Left lung (tissue), 14 donors: ENCODE measurements at places on chromosomes 3 and 15. TPM values are rescaled to one million over a fixed set of nuclear protein-coding genes. Genes with fewer than 3 reads are reported as not detected.

- H3K27ac ChIP-seq, result peak overlapping the region; percentile 37
- no peak overlapping the region for H3K4me3 ChIP-seq
- no peaks in the 10 kb centered on the region for H3K27me3 ChIP-seq
- H3K36me3 ChIP-seq, result peaks cover 11% of the 10 kb centered on the region
- no peak for DNase-seq
Measured at GRCh38 chr15:90095521-90095959, 6.7 kb downstream of the IDH2 start.

The SLC24A5 gene
- total RNA-seq, result 6.5 TPM

The NPRL2 gene
- 18.7 TPM for total RNA-seq

GRCh38 chr15:85520650-85521049, 140.2 kb downstream of the AKAP13 start:
- no peak for DNase-seq
- no peak overlapping the region for H3K27ac ChIP-seq
- H3K36me3 ChIP-seq, result no peaks in the 10 kb centered on the region
- no peak overlapping the region for H3K4me3 ChIP-seq

- no peak for DNase-seq
- H3K27me3 ChIP-seq, result no peaks in the 10 kb centered on the region
- no peak overlapping the region for H3K4me3 ChIP-seq
- H3K27ac ChIP-seq, result no peak overlapping the region
- no peaks in the 10 kb centered on the region for H3K36me3 ChIP-seq
- H3K4me1 ChIP-seq, result no peaks in the 10 kb centered on the region
Measured at GRCh38 chr3:73549051-73549600, 75.6 kb downstream of the PDZRN3 start.

The RARRES1 gene
- 131 TPM for total RNA-seq

The SAXO2 gene
- 1.4 TPM for total RNA-seq

The SEMA3G gene
- 30.5 TPM for total RNA-seq

The PGBD4 gene
- total RNA-seq, result 1.1 TPM

GRCh38 chr3:181712226-181712552, 464 bp downstream of the SOX2 start:
- no peaks in the 10 kb centered on the region for H3K4me1 ChIP-seq
- H3K4me3 ChIP-seq, result peak overlapping the region; percentile 28
- H3K27me3 ChIP-seq, result peaks cover 99% of the 10 kb centered on the region
- H3K27ac ChIP-seq, result no peak overlapping the region
- H3K36me3 ChIP-seq, result no peaks in the 10 kb centered on the region

DNA sequence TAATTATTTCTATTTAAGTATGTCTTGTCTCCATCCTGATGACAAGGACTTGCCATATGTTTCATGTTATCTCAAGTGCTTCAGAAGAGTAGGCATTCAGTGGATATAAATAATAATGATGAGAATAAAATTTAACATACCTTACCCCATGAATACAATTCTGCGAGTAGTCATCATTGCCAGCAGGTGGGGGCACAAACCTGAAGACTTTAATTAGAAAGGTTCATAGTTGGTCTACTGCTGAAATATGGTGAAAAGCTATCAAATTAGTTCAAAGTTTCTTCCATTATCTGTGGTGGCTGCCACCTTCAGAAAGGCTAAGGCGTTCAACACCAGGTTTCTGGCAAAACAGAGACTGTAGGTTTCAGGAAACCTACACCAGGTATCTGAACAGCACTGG, 100.9 kb downstream of the P3H2 start:
- no peaks in the 10 kb centered on the region for H3K27me3 ChIP-seq
- H3K4me3 ChIP-seq, result no peak overlapping the region
- no peak for DNase-seq
- H3K4me1 ChIP-seq, result no peaks in the 10 kb centered on the region
- H3K36me3 ChIP-seq, result no peaks in the 10 kb centered on the region

DNA sequence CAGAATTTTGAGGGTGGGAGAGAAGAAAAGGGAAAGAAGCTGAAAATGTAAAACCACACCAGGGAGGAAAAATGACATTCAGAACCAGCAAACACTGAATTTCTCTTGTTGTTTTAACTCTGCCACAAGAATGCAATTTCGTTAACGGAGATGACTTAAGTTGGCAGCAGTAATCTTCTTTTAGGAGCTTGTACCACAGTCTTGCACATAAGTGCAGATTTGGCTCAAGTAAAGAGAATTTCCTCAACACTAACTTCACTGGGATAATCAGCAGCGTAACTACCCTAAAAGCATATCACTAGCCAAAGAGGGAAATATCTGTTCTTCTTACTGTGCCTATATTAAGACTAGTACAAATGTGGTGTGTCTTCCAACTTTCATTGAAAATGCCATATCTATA, 15.5 kb downstream of the GREM1 start:
- no peaks in the 10 kb centered on the region for H3K27me3 ChIP-seq
- no peaks in the 10 kb centered on the region for H3K4me1 ChIP-seq
- no peak for DNase-seq
- no peak overlapping the region for H3K27ac ChIP-seq
- H3K4me3 ChIP-seq, result no peak overlapping the region
- H3K36me3 ChIP-seq, result no peaks in the 10 kb centered on the region

The FGF12 gene
- 1.0 TPM for total RNA-seq

The ROPN1 gene
- total RNA-seq, result not detected

The PCCB gene
- total RNA-seq, result 44.7 TPM

The CLRN1 gene
- not detected for total RNA-seq

DNA sequence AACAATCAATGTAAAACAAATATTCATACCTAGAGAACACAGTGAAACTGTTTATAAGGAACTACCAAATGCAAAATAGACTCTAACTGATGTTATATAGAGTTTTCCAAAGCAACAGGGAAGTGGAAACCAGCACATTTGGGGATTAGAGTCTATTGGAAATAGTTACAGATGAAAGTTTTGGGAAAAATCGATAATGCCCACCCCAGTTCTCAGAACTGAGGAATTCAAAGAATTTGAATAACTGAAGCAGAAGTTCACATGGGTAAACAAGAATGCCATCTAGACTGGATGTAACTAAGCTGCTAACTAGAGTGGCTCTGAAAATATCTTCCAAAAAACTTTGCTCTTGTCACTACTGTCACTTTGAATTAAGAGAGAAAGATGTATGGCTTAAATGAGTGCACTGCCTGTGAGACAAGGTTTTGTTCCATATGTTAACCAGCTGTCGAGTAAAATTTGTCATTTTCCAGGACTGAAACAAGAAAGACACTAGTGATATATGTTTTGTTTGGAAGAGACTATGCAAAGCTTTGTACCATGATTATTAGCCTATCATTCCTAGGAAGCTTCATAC, 9.2 kb upstream of the DENND4A start:
- H3K27ac ChIP-seq, result no peak overlapping the region
- no peak overlapping the region for H3K4me3 ChIP-seq
- DNase-seq, result no peak
- H3K27me3 ChIP-seq, result no peaks in the 10 kb centered on the region
- H3K36me3 ChIP-seq, result no peaks in the 10 kb centered on the region

The SNTN gene
- total RNA-seq, result 9.6 TPM

GRCh38 chr15:99361545-99362185, 110.4 kb downstream of the LRRC28 start:
- no peaks in the 10 kb centered on the region for H3K4me1 ChIP-seq
- no peak overlapping the region for H3K27ac ChIP-seq
- DNase-seq, result no peak
- H3K36me3 ChIP-seq, result no peaks in the 10 kb centered on the region

- no peak overlapping the region for H3K4me3 ChIP-seq
- no peaks in the 10 kb centered on the region for H3K27me3 ChIP-seq
- no peak for DNase-seq
- H3K36me3 ChIP-seq, result no peaks in the 10 kb centered on the region
- no peaks in the 10 kb centered on the region for H3K4me1 ChIP-seq
Measured at GRCh38 chr15:100096248-100096600, 245.6 kb downstream of the ADAMTS17 start.

GRCh38 chr15:101063891-101064794, 145.0 kb downstream of the LRRK1 start:
- peaks cover 96% of the 10 kb centered on the region for H3K36me3 ChIP-seq
- no peak for DNase-seq
- H3K4me3 ChIP-seq, result no peak overlapping the region
- peaks cover 7% of the 10 kb centered on the region for H3K4me1 ChIP-seq
- H3K27me3 ChIP-seq, result no peaks in the 10 kb centered on the region
- H3K27ac ChIP-seq, result no peak overlapping the region

GRCh38 chr15:98282656-98283332, 322.3 kb downstream of the ARRDC4 start:
- H3K27ac ChIP-seq, result no peak overlapping the region
- no peaks in the 10 kb centered on the region for H3K27me3 ChIP-seq
- no peaks in the 10 kb centered on the region for H3K4me1 ChIP-seq
- H3K4me3 ChIP-seq, result no peak overlapping the region
- no peaks in the 10 kb centered on the region for H3K36me3 ChIP-seq
- DNase-seq, result no peak

DNA sequence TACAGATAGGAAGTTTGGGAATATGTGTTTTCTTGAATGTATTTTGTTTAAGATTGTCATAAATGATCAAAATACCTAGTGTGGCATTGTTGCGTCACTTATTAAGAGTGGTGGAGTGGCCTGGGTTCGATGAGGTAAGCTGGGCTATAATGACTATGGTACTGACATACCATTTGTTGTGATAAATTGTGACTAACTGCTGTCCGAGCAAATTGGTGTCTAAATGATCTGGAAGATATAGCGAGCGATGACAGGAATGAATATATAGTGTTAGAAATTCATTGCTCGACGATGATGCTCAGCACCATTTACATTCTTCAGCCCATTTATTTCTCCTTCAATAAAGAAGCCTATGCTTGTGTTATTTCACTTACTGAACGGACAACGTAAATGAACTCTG, 123.3 kb downstream of the MCTP2 start:
- no peak for DNase-seq
- no peak overlapping the region for H3K4me3 ChIP-seq
- H3K27me3 ChIP-seq, result no peaks in the 10 kb centered on the region
- H3K4me1 ChIP-seq, result no peaks in the 10 kb centered on the region
- no peak overlapping the region for H3K27ac ChIP-seq
- peaks cover 44% of the 10 kb centered on the region for H3K36me3 ChIP-seq

The XYLB gene
- 7.2 TPM for total RNA-seq

- H3K36me3 ChIP-seq, result no peaks in the 10 kb centered on the region
- peak within 1 kb of the TSS; percentile 67 for H3K4me3 ChIP-seq
Measured at GRCh38 chr15:63277038-63277892, at the start of gene APH1B. Gene APH1B, plus strand, starts transcription at chr15:63277605. Its CDS starts 19 bp downstream, at chr15:63277624.

The TMEM212 gene
- 2.3 TPM for total RNA-seq

The MYEF2 gene
- 19.7 TPM for total RNA-seq

DNA sequence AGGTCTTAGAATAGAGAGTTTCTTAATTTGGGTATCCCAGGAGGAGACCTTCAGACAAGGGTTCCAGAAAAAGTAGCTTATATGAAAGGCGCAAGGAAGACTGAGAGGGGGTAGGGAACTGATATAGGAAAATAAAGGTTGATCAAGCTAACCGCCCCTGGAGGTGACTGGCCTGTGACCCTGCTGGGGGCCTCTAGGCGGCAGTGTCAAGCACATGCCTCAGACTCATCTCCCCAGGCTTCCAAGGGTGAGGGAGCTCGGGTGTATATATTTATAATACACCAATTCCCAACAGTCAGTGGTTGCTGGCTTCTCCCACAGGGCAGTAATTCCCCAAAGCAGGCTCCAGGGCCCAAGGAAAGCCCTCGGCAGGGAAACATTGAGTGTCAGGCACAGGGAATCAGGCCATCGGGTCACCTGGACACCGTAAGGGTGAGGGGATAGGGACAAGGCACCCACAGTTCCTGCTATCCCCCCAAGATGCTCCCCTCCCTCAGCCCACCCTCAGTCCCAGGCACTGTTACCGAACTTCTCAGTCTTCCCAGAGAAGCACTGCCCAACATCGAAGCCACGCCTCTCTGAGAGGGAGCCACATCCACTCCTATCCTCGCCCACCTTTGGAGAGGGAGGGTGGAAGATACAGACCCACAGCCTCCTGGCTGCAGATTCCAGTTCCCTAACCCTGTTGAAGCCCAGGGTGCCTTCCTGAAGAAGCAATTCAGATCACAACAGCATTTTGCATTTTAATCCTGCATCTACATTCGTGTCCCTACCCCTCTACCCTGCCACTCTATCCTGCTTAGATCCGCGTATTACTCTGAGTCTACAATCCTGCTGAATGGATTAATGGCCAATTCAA, 19.5 kb upstream of the CAV3 start:
- DNase-seq, result no peak
- no peaks in the 10 kb centered on the region for H3K4me1 ChIP-seq
- H3K36me3 ChIP-seq, result no peaks in the 10 kb centered on the region
- H3K4me3 ChIP-seq, result no peak overlapping the region
- H3K27me3 ChIP-seq, result no peaks in the 10 kb centered on the region

The TMEM108 gene
- total RNA-seq, result 19.3 TPM

DNA sequence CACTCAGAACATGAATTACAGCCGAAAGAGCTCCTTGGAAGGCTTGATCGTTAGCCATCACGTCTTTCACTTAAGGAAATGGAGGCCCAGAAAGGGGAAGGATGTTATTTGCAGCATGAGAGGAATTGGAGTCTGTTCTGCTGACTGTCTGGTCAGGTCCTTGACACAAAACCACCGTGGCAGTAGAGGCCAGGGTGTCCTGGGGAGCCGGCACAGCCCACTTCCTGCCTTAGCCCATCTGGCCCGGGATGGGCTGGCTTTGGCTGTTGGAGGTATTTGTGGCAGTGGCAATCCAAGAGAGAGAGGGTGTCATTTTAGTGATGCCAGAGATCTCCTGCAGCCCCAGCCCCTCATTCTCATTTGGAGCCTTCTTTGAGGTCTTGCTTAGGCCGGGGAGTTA, 37.4 kb downstream of the ST6GAL1 start:
- DNase-seq, result no peak
- H3K27ac ChIP-seq, result peak overlapping the region; percentile 13
- H3K27me3 ChIP-seq, result no peaks in the 10 kb centered on the region
- no peak overlapping the region for H3K4me3 ChIP-seq

The TMEM207 gene
- not detected for total RNA-seq

The MELTF gene
- total RNA-seq, result 5.2 TPM

GRCh38 chr3:132432639-132433038, 15.3 kb downstream of the DNAJC13 start:
- H3K27ac ChIP-seq, result peak overlapping the region; percentile 13
- H3K36me3 ChIP-seq, result no peaks in the 10 kb centered on the region
- DNase-seq, result no peak

DNA sequence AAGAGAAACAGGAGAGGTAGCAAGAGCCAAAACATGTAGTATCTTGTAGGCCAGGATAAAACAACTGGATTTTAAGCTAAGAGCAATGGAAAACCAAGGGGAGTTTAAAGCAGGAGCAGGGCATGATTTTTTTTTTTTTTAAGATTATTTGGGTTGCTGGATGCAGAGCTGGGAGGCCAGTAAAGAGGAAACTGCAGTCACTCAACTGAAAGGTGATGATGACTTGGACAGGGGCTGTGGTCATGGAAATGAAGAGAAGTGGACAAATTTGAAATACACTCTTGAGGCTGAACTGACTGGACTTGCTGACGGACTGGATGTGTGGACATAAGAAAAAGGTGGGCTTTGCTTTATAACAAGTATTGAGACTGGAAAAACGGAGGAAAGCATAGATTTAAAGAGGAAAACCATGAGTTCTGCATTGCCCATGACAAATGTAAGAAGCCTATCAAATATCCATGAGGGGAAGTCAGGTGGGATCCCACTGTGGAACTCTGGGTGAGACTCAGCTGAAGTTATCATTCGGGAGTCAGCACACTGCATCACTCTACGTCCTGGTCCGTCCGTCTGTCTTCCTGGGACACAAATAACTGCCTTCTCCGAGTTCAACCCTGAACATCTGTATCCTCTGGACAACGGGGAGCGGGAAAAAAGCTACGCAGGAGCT, 688 bp downstream of the XPC start:
- H3K4me3 ChIP-seq, result peak overlapping the region; percentile 72
- no peaks in the 10 kb centered on the region for H3K27me3 ChIP-seq

GRCh38 chr15:74053941-74054529, 28.3 kb downstream of the GOLGA6A start:
- peaks cover 12% of the 10 kb centered on the region for H3K4me1 ChIP-seq
- no peak overlapping the region for H3K27ac ChIP-seq
- no peaks in the 10 kb centered on the region for H3K27me3 ChIP-seq
- H3K36me3 ChIP-seq, result no peaks in the 10 kb centered on the region
- DNase-seq, result peak; percentile 80
